ENCODE measurements at places on chromosomes 7 and 10.

GRCh38 chr7:451255-452225, 68.1 kb downstream of the PDGFA start:
- DNase-seq, result no peak

- DNase-seq, result no peak
These were observed 89.1 kb downstream of the GPR158 start for GRCh38 chr10:25263931-25264330.

- no peak for DNase-seq
These were observed 135.3 kb upstream of the CCDC6 start for GRCh38 chr10:60041489-60042133.

DNA sequence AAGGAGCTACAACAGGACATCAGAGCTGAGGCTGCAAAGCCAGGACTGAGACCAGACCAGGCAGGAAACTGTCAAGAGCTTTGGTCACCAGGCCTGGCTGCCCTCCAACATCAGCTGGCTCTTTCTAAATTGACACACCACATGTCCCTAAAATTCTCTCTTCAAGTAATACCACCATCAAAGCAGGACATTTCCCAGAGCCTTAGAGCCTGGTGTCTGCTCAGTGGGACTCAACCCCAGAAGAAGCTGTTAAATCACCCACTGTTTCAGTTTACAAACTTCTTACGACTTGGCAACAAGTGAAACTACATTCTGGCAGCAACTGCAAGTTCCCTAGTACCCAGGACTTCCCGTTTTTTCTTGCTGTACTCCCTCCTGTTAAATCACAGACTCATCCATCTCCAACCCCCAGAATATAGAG, 3.8 kb upstream of the IL6 start:
- no peak for DNase-seq

DNA sequence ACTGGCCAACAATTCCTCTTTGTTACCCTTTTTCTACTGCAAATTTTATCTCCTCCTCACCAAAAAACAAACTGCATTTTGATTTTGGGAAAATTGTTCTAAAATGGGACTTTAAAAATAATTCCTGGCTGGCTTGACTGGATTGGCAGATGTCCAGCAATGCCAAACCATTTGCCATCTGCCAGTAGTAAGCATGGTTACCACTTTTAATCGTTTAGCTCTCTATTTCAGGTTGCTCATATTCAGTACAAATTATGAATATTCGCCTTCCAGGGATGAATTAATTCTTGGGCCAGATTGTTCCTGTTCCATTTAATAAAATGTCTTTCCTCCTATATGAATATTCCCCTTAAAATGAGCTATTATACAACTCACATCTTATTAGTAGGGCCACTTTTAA, 35.7 kb downstream of the SMNDC1 start:
- no peak for DNase-seq
